ENCODE measurements at places on chromosomes 5 and 9.

- no peak for DNase-seq
Observed at GRCh38 chr5:66958980-66959641, 237.5 kb downstream of the CD180 start.

DNA sequence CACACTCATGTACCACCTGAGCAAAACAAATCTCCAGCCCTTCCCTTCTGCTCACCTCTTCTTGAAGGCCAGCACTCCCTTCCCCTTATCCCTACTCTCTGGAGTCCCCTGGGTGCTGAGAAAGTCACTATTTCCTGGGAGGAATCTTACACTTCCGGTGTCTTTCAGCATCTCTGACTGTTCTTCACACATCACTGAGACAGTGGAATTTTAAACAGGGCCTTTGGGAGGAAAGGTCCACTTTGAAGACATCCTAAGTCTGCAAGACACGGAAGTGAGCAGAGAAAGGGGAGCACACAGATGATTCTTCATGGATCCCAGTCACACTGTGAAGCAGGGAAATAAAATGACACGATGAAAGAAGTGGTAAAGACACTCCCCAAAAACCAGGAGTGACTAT, 25.6 kb downstream of the FRMD3 start:
- no peak for DNase-seq

GRCh38 chr9:70290626-70291025, 31.8 kb downstream of the SMC5 start:
- no peak for DNase-seq

- no peak for DNase-seq
Observed at GRCh38 chr5:17951392-17952169, 317.3 kb downstream of the TAF11L14 start.

DNA sequence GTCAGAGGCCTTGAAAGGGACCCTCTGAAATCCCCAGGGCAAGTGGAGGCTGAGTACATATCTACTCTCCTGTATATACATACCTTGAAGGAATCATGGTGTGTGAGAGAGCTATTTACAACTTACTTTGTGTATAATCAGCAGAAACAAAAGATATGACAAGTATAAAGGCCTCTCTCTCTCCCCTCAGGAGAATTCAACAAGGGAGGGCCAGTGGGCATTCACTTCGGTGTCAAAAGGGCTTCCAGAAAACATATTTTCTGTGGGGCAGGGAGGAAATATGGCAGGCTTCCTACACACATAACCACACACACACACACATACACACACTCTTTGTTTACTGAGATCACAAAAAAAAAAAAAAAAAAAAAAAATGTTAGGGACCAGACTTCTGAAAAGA, 181.7 kb downstream of the BNC2 start:
- no peak for DNase-seq

DNA sequence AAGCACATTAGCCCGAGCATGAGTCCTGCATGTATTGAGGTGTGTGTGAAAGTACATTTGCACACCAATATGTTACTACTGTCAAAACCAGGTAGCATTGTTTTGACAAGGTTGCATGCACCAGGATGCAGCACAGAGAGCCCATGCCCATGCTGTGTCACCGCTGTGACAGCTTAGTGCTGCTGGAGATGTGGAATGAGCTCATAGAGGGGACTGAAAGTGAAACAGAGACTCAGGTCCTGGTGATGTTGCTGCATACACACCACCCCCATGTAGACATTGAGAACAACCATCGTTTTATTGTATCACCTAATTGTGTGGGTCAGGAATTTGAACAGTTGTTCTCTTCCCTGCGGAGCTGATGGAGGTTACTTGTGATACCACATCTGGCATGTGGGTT, 53.0 kb downstream of the GADD45G start:
- DNase-seq, result no peak

DNA sequence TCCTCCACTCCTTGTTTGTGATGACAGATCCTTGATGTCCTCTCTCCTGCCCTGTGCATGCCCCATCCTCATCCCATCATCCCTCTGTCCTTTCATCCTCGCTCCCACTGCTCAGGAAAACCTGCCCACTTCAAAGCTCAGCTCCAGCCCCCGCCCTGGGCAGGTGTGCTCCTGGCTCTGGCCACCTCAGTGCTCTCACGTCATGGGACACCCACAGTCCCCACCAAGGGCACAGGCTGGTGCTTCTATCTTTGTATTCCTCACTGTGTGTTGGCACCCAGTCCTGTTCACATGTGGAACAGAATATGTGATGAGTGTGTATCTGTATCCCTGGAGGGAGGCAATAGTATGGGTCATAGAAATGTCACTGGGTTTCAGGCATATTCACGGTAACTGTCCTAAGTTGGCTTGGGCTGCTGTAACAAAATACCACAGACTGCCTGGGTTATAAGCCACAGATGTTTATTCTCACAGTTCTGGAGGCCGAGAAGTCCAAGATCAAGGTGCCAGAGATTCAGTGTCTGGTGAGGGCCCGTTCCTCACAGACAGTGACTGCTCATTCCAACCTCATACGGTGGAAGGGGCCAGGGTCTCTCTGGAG, 13.5 kb downstream of the GFPT2 start:
- no peak for DNase-seq

DNA sequence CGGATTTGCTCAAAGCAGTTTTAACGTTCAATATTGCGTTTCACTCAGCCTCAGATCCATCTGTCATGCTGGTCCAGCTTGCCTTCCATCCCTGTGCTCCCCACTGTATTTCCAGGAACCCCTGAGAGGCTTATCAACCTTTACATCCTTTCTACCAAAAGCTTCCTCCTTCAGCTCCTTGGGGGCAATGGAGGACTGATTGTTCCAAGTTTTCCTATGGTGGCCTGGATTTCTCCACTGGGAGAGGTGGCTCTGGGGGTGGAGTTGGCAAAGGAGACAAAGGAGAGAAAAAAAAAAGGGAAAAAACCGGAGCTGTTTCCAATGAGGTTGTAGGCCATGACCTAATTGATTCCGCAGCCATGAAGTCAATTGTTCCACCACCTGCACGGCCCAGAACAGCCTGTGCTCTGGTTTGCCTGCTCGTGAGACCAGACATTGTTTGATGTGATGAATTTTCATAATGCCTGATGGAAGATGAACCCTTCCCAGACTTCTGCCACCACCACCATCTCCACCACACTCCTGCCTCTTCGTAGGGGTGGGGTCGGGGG, 54.1 kb downstream of the ABLIM3 start:
- DNase-seq, result no peak

- no peak for DNase-seq
Observed at GRCh38 chr9:133073086-133074014, 11.6 kb downstream of the CEL start.

GRCh38 chr5:99248066-99248465, 319.3 kb upstream of the CHD1 start:
- no peak for DNase-seq

DNA sequence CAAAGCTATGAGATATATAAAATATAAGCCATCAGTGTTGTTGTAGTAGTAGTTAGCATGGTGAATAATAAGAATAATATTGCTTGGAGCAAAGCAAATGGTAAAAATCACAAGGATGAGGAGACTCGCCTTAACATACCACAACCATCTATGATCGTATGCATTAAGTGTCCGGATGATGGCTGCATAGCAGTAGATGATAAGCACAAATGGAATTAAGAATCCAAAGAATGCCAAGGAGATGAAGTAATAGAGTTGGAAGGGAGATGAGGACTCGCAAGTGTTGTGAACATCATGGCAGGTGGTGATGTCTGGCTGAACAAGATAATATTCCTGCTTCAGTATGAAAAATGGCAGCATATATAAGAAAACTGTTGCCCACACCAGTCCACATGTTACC, 5.5 kb downstream of the F2RL2 start:
- no peak for DNase-seq

- no peak for DNase-seq
Observed at GRCh38 chr9:91837981-91838731, 111.9 kb downstream of the ROR2 start.

DNA sequence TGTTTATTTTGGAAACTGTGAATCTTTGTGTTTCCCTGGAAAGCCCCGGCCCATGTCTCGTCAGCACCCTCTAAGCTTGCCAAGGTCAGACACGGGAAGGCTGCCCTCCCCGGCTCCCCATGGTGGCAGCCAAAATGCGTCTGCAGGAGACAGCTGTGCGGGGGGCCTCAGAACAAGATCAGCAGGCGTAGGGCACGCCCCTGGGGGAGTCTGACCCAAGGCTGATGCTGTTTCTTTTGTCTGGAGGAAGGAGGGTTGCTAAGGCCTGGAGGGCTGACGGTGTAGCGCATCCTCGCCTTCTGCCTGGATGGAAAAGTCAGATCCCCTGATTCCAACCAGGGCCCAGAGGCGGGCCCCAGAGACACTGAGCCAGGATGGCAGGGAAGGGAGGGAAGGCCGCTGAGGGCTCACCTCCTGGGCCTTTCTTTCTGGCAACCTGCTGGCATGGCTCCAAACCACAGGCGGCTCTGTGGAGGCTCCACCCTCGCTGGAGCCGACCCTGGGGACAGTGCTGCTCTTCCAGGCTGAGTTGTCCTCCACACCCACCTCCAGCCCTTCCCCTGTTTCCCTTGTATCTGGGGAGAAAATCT, 57.2 kb downstream of the OLFM1 start:
- no peak for DNase-seq

DNA sequence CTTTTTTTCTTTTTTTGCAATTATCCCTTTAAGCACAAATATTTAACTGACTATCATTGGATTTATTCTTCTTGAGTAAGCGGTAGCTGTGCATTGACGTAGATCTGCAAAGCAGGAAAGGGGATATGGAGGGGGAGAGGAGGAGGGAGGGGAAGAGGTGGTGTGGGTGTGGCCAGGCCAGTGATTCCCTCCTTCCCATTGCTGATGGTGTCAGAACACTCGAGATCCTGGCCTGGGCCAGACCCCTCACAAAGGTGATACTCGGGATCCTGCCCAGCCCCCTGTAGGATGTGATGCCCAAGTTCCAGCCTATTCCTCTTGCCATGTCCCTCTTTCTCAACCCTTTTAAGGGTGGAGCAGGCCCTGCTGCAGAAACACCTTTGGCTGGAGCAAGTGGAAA, 9.9 kb downstream of the SLC36A3 start:
- no peak for DNase-seq

- no peak for DNase-seq
Observed at GRCh38 chr9:127180457-127181314, 58.3 kb upstream of the ANGPTL2 start.

GRCh38 chr5:156560002-156560401, 233.0 kb downstream of the SGCD start:
- DNase-seq, result no peak

DNA sequence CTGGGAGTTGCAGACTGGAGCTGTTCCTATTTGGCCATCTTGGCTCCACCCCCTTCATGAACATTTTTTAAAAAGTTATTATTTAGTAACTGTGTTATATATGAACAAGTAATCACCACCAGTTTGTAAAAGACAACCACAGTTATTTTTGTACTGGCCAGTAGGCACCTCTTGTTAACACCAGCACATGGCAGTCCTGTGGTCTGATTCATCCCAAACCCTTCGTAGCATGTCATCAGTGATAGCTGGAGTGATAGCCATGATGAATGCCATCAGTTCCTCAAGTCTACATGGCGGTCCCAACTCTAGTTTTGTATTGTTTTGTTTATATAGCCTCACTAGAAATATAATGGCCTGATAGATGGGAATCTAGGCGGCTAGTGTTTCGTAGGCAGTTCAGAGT, 74.2 kb downstream of the CDC42SE2 start:
- no peak for DNase-seq

- DNase-seq, result no peak
Observed at GRCh38 chr5:114360816-114361723, 800 bp upstream of the KCNN2 start.

- DNase-seq, result no peak
Observed at GRCh38 chr9:75950998-75951397, 60.5 kb downstream of the PCSK5 start.

- no peak for DNase-seq
Observed at GRCh38 chr5:135382106-135382790, 16.8 kb downstream of the MACROH2A1 start.

- no peak for DNase-seq
Observed at GRCh38 chr5:40981420-40981819, 72.1 kb downstream of the C7 start.

DNA sequence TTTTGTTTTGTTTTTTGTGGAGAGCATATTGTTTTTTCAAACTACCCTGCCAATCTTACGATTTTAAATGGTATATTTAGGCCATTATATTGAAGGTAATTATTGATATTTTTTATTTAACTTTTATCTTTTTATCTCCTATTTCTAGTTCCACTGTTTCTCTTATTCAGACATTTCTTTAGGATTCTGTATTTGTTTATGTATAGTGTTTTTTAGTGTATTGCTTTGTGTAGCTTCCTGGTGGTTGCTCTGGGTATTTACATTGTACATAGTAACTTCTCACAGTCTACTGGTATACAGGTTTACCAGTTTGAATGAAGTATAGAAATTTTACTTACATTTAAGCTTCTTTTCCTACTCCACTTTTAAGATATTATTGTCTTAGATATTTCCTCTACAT, 63.2 kb downstream of the ERCC6L2 start:
- DNase-seq, result no peak

DNA sequence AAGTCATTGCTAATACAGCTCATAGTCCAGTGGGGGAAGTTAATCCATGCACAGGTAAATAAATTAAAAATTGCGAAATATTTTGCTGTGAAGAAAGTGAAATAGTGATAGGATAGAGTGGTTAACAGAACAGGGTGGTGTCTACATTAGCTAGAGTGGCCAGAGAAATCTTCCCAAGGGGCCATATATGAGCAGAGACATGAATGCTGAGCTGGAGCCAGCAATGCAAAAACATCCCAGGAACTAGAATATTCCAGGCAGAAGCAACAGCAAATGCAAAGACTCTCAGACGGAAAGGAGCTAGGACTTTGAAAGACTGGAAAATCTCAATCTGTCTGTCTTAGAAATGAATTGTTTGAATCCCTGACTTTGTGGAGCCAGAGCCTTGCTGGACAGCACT, 1221.6 kb downstream of the MAT2B start:
- DNase-seq, result no peak

GRCh38 chr5:151221574-151221973, 2.3 kb downstream of the CCDC69 start:
- DNase-seq, result no peak

DNA sequence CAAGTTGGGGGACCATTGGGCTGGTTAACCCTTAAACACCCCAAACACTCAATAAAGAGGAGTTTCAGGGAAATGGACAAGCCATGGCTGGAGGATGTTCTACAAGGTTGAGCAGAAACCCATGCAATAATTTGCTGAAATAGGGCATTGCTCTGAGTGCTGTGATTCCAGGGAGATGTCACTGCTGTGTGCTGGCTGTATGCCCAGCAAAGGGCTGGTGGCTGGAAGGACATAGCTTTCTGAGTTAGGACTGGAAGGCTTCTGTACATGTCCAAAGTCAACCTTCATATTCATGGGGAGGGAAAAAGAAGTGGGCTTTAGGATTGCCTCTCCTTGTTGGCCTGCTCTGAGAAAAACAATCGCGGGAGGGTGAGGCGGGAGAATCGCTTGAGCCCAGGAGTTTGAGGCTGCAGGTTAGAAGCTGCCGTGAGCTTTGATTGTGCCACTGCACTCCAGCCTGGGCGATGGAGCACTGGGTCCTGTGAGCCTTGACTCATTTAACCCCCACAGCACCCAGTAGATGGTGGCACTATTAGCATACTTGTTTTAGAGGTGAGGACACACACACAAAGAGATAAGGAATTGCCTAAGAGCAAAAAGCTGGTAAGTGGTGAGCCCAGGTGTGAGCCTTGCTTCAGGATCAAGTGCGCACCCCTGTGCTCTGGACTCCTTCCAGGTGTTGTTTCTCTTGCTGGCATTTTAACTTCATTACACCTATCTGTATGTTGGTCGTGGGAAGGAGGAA, 20.4 kb downstream of the IL12B start:
- DNase-seq, result no peak
